ENCODE measurements at places on chromosomes 2 and 18. TPM values are rescaled to one million over a fixed set of nuclear protein-coding genes. Genes with fewer than 3 reads are reported as not detected.

MARCO gene
- total RNA-seq: not detected

SERPINB11 gene
- not detected for total RNA-seq

DNA sequence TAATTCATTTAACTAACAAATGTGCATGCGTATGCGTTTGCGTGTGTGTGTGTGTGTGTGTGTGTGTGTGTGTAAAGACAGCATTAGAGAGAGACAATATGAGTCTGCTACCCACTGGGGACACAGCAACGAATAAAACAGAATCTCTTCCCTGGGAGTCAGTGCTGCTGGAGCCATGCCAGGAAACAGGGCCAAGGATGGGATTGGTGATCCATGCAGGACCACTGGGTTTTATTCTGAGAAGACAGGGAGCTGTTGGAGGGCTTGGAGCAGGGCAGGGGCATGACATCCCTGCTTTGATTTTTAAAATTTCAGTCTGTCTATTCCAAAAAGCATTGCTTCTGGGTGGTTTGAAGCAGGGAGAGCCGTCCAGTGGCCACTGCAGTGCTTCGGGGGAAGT is 62.9 kb downstream of the PDCL3 start:
- no peak overlapping the region for H3K4me3 ChIP-seq
- no peaks in the 10 kb centered on the region for H3K36me3 ChIP-seq
- peaks cover 17% of the 10 kb centered on the region for H3K27me3 ChIP-seq
- DNase-seq: peak; percentile 28
- no peaks in the 10 kb centered on the region for H3K4me1 ChIP-seq
- H3K27ac ChIP-seq: no peak overlapping the region

CHRNG gene
- not detected for total RNA-seq

DNA sequence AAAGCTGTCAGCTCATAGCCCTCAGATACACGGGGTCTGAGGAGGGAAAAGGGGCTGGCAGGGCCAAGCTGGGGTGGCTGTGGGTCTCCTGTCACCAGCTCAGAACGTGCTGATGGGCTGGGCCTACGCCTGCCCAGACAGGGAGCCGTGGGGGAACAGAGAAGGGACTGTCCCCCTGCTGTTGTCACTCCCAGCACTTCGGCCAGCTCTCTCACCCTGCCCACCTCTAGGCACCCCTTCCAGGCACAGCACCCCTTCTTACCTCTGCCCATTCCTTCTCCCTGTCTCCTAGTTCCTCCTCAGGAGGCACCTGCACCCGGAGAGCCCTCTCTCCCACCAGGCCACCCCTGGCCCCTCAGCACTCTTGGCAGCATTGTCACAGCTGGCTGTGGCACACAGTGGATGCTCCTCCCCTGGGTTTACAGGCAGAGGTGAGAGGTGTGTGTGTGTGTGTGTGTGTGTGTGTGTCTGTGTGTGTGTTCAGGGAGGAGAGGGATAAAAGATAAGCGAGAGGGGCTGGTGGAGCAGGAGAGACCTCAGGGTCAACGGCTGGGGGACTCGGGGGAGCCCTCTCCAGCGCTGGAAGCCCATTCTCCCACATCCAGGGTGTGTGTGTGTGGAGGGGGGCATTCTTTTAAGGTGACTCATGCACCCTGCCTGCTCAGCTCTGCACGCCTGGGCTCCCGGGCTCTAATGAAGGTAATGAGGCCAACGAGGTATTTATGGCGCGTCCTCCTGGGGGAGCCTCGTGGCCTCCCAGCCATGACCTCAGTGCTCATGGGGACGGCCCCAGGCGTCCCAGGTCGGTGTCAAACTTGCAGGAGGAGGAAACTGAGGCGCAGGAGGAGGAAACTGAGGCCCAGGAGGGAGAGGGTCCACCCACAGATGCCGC is 66.1 kb upstream of the SMAD7 start:
- no peaks in the 10 kb centered on the region for H3K36me3 ChIP-seq
- H3K4me1 ChIP-seq: peaks cover 43% of the 10 kb centered on the region
- H3K4me3 ChIP-seq: no peak overlapping the region
- H3K27ac ChIP-seq: peak overlapping the region; percentile 95

GKN1 gene
- total RNA-seq: not detected

DNA sequence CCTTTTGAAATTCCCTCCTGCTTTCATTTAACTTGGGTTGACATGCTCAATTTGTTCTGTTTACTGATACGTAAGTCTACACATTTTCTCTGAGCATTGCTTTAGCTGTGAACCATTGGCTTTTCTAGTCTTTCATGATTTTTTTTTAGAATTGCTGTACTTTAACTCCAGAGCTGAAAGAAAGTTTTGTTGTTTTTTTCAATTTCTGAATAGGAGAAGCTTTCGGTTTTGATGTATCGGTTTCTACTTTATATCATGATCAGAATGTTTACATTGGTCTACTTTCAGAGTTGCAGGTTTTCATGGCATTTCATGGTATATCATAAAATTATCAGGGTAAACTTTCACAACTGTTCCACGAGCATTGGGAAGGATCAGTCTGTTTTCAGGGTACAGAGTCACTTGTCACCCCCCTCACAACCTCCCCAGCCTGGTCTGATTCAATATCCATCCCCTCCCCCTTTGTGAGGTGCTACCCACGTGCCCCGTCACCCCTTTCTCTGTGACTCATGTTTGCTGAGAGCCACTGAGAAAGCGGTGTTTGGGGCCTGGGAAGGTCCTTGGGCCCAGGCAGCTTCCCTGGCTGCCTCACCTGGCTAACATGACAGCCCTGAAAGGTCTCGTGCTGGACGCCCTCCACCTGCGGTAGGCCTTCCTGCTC is 7.0 kb downstream of the ASTL start:
- H3K27me3 ChIP-seq: peaks cover 30% of the 10 kb centered on the region
- no peak overlapping the region for H3K4me3 ChIP-seq
- H3K4me1 ChIP-seq: no peaks in the 10 kb centered on the region

DNA sequence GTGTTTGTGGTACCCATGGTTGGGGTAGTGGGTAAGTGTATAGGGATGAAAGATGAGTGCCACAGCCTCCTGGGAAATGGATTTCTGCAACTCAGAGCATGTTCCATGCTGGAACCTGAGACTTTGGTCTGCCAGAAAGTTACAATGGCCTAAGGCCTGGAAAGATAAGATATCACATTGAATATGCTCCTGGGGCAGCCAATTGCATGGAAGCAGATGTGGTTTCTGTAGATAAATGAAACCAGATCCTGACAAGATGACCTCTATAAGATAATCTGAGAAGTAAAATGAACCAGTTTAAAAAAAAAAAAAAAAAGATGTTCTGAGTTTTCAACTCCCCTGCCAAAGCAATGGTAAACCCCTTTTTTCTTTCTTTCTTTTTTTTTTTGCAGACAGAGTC is 91.4 kb upstream of the NCK2 start:
- no peaks in the 10 kb centered on the region for H3K27me3 ChIP-seq
- DNase-seq: no peak
- H3K4me3 ChIP-seq: no peak overlapping the region
- H3K4me1 ChIP-seq: peaks cover 18% of the 10 kb centered on the region

TAF1B gene
- total RNA-seq: 73.8 TPM

DNA sequence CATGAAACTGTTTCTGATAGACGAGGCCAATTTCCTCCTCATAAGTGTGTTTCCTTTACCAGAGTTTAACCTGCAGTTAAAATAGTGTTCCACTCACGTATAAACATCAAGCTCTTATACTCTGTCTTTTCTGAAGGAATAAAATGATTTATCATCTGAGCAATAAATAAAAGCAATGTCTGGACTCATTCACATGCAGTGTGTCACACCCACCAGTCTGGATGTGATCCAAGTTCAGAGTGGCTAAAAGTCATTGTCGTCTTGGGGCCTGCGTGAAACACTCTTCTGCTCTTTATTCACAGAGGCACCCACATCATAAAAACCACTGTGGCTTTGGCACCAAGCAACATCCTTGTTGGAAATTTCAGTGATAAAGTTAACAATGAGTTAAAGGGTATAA is 19.5 kb upstream of the SLC9A4 start:
- DNase-seq: no peak
- H3K27me3 ChIP-seq: peaks cover 9% of the 10 kb centered on the region
- no peaks in the 10 kb centered on the region for H3K36me3 ChIP-seq
- no peak overlapping the region for H3K27ac ChIP-seq
- no peak overlapping the region for H3K4me3 ChIP-seq
- H3K4me1 ChIP-seq: no peaks in the 10 kb centered on the region

- no peaks in the 10 kb centered on the region for H3K4me1 ChIP-seq
- H3K27me3 ChIP-seq: no peaks in the 10 kb centered on the region
- H3K27ac ChIP-seq: no peak overlapping the region
Measured at GRCh38 chr2:240782221-240782885, 37.7 kb downstream of the KIF1A start.

METTL8 gene
- total RNA-seq: 19.5 TPM

ZDBF2 gene
- total RNA-seq: 15.2 TPM

DNA sequence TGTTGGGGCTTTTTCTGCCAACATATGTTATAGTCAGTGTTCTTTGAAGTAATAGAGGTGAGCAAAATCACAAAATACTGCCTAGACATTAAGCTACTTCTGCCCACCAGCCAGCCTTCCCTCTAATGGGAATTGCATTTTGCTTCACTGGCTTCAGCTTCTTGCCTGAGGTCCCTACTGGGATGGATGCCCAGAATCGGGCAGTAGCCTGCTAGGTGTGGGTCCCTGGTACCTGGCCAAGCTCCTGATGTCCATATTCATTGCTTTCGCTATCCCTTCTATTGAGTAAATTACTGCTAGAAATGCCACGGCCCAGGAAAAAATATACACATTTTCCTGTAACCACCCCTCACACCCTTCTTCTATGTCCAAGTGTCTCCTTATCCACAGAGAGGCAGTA is 27.0 kb downstream of the CRYGD start:
- H3K27me3 ChIP-seq: no peaks in the 10 kb centered on the region
- H3K4me1 ChIP-seq: no peaks in the 10 kb centered on the region
- no peak for DNase-seq
- no peak overlapping the region for H3K4me3 ChIP-seq
- H3K36me3 ChIP-seq: no peaks in the 10 kb centered on the region

GRCh38 chr2:230738391-230738811 is 25.8 kb downstream of the CAB39 start:
- no peaks in the 10 kb centered on the region for H3K27me3 ChIP-seq
- H3K4me3 ChIP-seq: no peak overlapping the region
- no peak overlapping the region for H3K27ac ChIP-seq
- H3K36me3 ChIP-seq: peaks cover 47% of the 10 kb centered on the region

CAPG gene
- 1.4 TPM for total RNA-seq

IL37 gene
- total RNA-seq: not detected

PLEKHH2 gene
- 4.5 TPM for total RNA-seq

CDK5R2 gene
- not detected for total RNA-seq

CYP27A1 gene
- 4.1 TPM for total RNA-seq

DNA sequence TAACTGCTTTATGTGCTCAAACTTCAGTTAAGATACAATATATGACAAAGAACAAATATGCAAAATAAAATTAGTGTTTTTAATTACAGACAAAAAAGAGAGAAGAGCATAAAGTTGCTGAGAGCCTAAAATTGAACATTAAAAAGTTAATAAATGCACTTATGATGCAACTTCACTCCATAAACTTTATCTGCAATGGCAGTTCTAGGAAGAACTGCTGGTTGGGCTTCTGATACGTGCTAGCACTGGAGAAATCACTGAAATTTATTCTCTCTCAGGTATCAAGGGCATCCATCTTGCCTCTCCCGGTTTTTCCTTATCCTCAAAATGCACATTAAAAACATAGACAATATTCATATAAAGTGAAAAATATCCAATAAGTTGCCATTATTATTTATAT is 35.7 kb downstream of the MYO3B start:
- no peaks in the 10 kb centered on the region for H3K36me3 ChIP-seq
- no peaks in the 10 kb centered on the region for H3K4me1 ChIP-seq
- no peaks in the 10 kb centered on the region for H3K27me3 ChIP-seq
- no peak for DNase-seq

SERPINB13 gene
- total RNA-seq: not detected

CHST10 gene
- 18.6 TPM for total RNA-seq

DNA sequence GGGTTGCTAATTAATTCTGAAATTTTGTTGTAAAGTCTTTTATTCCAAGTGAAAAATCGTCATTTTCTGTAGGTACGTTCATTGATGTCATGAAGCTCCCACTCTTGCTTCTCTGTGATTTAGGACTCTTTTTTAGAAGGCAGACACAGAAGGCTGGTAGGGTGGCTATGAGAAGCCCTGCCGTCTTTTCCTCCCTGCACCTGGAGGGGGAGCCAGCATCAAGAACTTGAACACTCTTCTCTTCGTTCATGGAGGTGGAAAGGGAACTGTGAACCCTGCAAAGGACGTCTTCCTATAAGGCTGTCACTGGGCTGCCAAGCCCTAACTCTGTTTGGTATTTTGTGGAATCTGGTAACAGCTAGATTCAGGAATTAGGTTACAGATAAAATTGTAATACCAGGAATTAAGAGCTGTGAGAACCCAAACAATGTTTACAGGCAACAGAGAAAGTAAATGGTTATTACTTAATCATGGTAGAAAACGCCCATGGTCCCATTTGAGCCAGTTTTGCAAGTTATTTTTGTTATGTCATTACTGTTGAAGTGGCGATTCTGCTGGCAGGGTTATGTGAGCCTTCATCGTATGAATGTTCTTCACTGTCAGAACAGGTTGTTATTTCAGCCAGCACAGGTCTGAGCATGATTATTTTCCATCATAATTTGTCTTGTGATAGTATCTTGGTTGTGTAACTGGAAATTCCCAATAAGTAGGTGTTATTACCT is 112.2 kb downstream of the OSBPL6 start:
- H3K4me3 ChIP-seq: no peak overlapping the region
- H3K4me1 ChIP-seq: no peaks in the 10 kb centered on the region
- H3K27ac ChIP-seq: no peak overlapping the region

ERBB4 gene
- not detected for total RNA-seq

TTC27 gene
- 24.2 TPM for total RNA-seq

DNA sequence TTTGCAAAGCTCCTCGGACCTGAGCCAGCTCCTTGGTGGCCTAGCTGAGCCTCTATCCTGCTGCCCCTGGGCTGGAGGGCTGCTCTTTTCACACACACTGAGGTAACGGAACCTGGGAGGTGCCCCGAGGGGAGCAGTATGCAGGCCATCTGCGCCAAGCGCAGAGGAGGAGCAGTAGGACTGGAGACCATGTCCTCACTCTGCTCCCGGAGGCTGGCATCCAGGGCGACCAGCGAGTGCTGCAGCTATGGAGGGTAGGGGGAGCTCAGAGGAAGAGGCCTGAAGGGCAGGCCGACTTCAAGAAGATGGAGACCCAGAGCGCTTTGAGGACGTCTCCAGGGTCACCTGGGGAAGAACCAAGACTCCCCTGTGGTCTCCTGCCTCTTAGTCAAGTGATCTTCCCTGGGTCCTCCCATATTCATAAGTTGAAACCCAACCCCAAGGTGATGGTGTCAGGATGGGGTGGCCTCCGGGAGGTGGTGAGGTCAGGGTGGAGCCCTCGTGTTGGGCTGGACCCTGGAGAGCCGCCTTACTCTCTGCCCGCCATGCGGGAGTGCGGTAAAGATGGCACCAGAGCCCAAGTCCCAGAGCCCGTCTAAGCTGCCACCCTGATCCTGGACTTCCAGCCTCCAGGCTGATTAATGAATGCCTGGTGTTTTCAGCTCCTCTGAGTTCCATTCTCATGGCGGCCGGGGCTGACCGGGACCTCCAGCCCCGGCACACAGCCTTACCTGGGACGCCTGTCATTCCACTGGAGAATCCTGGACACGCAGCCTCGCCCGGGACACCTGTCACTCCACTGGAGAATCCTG is 160.7 kb downstream of the NDUFA10 start:
- no peak for DNase-seq
- no peaks in the 10 kb centered on the region for H3K27me3 ChIP-seq
- no peak overlapping the region for H3K4me3 ChIP-seq
- H3K36me3 ChIP-seq: no peaks in the 10 kb centered on the region
- H3K4me1 ChIP-seq: no peaks in the 10 kb centered on the region

Measured in SJSA1 (cell line).